Activated T-helper 2 cell treated with anti-CD3 and anti-CD28 coated beads, Interferon-gamma antibody, Interleukin-2, Interleukin-4, amounts not matched to agents 10 μg/mL and 5 μg/mL and 100 μg/mL, durations not matched to agents 14 hours and 24 hours and 36 hours (primary cell): ENCODE measurements at places on chromosomes 1 and 21. TPM values are rescaled to one million over a fixed set of nuclear protein-coding genes. Genes with fewer than 3 reads are reported as not detected.

OR2T11 gene
- not detected in 2 replicates for total RNA-seq

KPRP gene
- total RNA-seq = not detected in 2 replicates

DPYD gene
- total RNA-seq = 11.9 and 12.5 TPM in 2 replicates

PODN gene
- not detected in 2 replicates for total RNA-seq

FCGR2B gene
- not detected in 2 replicates for total RNA-seq

KIAA0040 gene
- 30.0 and 35.3 TPM in 2 replicates for total RNA-seq

CASQ1 gene
- total RNA-seq = 0.30 and 0.37 TPM in 2 replicates
